ENCODE measurements at places on chromosomes 16 and 17.

GRCh38 chr17:67576471-67577115 lies 141.1 kb upstream of the NOL11 start:
- no peak for DNase-seq

DNA sequence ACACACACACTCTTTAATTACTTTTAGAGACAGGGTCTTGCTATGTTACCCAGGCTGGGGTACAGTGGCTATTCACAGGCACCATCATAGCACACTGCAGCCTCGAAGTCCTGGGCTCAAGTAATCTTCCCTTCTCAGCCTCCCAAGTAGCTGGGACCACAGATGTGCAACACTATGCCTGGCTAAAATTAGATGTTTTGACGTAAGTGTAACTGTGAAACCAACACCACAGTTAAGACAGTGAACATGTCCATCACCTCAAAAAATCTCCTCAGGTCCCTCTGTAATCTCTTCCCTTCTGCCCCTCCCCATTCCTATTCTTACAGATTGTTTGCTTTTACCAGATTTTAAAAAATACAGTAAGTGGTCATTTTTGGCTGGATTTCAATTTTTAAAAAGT lies 66.7 kb downstream of the RPGRIP1L start:
- DNase-seq = no peak

GRCh38 chr16:3578121-3578520 lies 918 bp upstream of the NLRC3 start:
- DNase-seq = no peak

DNA sequence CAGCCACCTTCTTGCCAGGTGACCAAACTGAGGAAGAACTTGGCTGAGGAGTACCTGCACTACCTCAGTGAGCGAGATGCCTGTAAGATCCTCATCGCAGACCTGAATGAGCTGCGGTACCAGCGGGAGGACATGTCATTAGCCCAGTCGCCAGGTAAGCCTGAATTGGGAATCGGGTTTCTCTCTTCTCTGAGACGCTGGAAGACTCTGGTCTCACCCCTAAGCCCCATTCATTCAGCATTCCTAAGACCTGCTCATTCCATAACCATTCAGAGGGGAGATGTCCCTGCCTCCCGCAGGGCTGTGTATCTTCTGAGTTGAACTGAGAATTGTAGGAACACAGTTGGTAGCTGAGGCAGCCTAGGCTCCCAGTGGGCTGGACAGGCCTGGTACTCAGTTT lies 17.0 kb upstream of the THAP11 start:
- no peak for DNase-seq

GRCh38 chr17:61406971-61407911 lies 7.6 kb downstream of the TBX2 start:
- no peak for DNase-seq

GRCh38 chr17:57557416-57557815 lies 187.7 kb downstream of the CCDC182 start:
- DNase-seq = no peak

DNA sequence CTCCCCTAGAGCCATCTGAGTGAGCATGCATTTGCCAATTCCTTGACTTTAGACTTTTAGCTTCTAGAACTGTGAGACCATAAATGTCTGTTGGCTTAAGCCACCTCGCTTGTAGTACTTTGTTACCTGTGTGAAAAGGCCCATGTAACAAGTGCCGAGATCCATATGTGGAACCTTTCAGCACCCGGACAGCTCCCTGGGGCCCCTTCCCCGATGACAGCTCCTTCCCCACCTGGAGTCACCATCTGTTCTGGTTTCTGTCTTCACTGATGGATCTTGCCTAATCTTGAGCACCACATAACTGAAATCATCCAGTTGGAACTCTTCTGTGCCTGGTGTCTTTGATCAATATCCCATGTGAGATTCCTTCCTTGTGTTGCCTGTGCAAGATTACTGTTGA lies 78.9 kb upstream of the EEF2KMT start:
- DNase-seq = no peak

- no peak for DNase-seq
Measured at GRCh38 chr17:31250229-31250628, 46.8 kb downstream of the OMG start.

GRCh38 chr16:4319454-4320421 lies 3.9 kb downstream of the GLIS2 start:
- DNase-seq = no peak

DNA sequence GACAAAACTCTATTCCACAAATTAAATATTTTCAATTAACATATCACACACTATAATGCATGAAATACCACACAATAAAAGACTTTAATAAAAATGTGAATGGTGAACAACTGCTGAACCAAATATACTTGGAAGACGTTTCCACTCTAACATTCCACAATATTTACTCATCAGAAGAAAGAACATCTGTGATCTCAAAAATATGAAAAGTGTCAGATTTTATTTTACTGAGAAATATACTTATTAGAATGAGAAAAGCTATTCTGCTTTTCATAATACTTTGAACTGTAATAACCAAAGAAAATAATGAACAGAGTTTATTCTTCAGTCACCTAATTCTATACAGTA lies 181.8 kb upstream of the AXIN2 start:
- no peak for DNase-seq

DNA sequence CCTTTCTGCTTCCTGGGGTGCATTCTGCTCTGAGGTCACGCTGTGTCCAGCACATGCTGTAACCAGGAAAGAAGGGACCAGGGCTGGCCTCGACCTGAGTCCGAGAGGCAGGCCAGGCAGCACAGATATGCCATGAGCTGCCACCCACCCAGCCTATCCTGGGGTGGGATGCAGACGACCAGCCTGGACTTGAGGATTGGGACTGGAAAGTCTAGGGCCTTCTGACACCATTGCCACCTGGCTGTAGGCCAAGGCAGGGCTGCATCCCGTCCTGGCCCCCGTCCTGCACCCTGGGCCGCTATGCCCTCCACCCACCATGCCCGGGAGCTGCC lies 14.3 kb downstream of the ENGASE start:
- DNase-seq = no peak

DNA sequence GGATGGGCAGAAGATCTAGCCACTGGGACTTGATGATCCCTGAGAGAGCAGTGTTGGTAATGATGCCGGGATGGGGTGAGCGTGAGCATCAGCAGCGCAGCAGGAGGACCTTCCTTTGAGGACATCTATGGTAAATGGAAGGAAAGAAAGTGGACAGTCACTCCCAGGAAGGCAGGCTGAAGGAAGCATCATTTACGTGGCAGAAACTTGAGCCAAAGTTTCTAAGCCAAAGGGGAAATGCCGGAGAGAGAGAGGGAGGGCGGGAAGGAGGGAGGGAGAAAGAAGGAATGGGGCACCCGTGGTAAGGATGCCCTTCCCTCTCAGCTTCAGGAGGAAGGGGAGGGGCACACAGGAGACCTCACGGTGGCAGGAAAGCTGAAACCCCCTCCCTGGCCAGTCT lies 86.3 kb upstream of the CACNG5 start:
- no peak for DNase-seq

- DNase-seq = peak; percentile 67
Measured at GRCh38 chr16:85086347-85087291, 25.7 kb downstream of the CIBAR2 start.

GRCh38 chr17:70767102-70767701 lies 597.9 kb downstream of the KCNJ2 start:
- DNase-seq = no peak

DNA sequence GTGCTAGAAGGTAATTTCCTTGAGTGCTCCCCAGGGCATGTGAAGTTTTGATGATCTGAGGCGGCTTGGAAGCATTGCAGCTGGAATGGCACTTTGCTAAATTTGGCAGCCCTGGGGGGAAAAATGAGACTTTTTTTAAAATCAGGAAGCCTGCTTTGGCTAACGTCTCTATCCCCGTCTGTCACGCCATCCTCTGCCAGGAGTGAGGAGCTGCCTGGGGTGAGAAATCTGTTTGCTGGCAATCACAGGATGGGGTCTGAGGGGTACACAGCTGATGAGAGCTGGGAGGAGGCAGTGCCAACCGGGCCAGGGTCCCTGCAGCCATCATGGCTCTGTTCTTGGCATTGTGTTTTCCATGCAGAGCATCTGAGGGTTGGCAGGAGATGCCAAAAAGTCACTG lies 2.0 kb downstream of the ABCC12 start:
- DNase-seq = no peak

GRCh38 chr17:29363716-29364115 lies 26.4 kb upstream of the TAOK1 start:
- DNase-seq = no peak

DNA sequence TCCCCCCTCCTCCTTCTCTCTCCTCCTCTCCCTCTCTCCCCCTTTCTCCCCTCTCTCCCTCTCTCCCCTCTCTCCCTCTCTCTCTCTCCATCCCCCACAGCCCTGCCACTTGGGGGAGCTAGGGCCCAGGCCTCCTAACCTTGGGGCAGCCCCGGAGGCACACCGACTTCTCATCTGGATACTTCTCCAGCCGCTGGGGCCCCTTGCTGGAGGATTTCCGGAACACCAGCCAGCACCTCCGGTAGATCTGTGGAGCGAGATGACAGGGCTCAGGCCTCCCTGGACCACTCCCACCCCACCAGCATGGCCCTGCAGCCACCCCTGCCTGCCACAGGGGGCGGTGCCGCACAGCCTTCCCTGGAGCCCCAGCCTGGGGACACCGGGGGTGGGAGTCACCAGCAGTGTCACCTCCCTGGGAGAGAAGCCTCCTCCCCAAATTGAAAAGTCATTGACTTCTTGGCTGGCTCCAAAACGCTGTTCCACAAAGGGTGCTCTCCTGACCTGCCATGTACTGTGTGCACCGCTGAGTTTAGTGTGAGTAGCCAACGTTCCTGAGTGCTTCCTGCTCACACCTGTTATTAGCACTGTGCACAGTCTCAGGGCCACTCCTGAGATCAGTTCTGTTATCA lies 10.5 kb downstream of the DOK4 start:
- DNase-seq = no peak

DNA sequence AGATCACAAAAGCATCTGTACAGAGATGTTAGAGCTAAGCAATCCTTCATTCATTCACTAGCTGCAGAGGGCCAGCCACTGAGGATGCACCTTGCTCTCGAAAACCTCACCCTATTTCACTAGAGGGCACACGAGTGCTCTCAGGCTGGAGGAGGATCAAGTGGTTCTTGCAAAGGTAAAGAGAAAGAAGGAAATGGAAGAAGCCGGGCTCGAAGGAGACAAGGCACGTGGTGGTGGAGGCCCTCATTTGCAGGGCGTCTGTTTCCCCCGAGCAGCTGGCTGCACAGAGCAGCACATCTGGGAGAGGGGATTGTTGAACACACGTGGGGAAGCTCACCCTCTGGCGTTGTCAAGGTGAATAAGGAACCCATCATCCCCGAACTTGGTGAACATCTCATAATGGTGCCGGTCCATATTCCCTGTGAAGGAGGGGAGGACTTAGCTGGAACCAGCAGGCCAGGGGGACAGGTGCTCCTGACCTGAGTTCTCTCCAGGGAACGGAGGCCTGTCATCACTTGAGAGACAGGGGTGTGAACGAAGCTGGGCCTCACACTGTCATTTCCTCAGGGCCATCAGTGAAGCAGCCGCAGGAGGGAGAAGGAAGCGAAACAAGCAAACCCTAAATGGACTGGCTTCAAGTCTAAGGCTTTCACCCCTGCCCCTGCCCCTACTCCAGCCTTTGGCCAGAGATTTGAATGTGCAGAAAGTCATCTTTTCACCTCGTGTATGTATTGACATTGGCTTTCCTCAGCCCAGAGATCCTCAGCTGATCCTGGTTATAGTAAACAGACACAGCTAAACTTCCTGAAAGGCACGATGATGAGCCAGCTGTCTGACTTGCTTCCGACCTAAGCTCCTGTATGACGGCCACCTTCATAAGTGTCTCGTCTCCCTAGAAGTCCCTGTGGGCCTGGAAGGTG lies 27.6 kb downstream of the PRKAR1A start:
- no peak for DNase-seq

DNA sequence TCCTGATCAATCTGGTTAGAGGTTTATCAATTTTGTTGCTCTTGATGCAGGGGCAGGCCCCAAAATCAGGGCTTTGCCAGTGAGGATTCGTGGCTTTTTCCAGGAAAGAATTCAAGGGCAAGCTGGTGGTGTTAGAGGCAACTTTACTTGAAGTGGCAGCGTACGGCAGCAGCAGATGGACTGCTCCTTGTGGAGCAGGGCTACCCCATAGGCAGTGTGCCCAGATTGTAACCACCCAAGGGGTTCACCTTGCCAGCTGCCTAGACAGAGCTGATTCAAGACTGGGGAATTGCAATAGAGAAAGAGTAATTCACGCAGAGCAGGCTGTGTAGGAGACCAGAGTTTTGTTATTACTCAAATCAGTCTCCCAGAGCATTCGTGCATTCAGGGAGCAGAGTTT lies 16.7 kb downstream of the DRC7 start:
- DNase-seq = no peak

DNA sequence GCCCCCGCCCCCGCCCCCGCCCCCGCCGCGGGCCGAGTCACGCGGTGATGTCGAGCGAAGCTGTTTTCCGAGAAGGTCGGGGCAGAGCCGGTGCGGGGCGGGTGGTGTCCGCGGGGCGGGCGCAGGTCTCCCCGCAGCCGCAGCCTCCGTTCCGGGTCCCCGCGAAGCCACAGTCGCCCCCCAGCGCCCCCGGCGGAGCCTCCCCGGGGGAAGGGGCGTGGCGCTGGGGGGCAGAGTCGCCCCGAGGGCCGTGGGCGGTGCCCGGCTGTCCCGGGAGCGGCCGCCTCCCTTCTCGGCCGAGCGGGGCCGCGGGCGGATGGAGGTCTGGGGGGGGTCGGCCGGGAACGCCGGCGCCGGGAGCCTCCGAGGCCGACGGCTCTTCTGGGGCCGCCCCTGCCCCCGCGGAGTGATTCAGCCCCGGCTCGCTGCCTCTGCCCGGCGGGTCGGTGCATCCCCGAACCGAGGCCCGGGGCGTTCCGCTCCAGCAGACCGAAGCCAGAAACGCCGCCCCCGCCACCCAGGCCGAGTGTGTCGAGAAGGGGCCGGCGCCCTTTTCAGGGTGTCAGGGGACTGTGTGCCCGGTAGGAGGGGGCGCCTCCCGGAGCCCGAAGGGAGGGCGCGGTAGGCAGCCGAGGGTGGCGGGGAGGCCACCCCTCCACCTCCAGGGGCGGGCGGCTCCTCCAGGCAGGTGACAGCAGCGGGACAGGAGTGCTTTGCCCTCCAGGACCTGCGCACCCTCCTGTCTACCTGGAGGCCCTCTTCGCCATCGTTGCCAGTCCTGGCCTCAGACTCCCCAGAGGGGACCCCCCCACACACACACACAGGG lies 1.7 kb downstream of the METRNL start:
- DNase-seq = no peak
